GM04503 (cell line): ENCODE measurements at places on chromosomes 13 and 19.
A peak's percentile ranks its signal among the peaks of the same experiment; 100 is the strongest.

GRCh38 chr19:23770672-23771250, 12.1 kb upstream of the ZNF681 start:
- no peak for DNase-seq

GRCh38 chr13:66576381-66576780, 653.8 kb downstream of the PCDH9 start:
- no peak for DNase-seq

GRCh38 chr19:55250262-55251036, 8.4 kb downstream of the PPP6R1 start:
- no peak for DNase-seq

GRCh38 chr13:37747071-37747612, 122.4 kb downstream of the TRPC4 start:
- DNase-seq: peak; percentile 28

GRCh38 chr19:32646556-32646955, 28.4 kb downstream of the ANKRD27 start:
- DNase-seq: no peak

DNA sequence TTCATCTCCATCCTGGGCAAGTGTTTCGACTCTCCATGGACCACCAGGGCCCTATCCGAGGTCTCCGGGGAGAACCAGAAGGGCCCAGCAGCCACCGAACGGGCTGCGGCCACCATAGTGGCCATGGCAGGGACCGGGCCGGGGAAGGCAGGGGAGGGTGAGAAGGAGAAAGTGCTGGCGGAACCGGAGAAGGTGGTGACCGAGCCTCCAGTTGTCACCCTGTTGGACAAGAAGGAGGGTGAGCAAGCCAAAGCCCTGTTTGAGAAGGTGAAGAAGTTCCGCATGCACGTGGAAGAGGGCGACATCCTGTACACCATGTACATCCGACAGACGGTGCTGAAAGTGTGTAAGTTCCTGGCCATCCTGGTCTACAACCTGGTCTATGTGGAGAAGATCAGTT, 4.7 kb upstream of the MAP2K7 start:
- no peak for DNase-seq

- no peak for DNase-seq
These were observed 16.4 kb downstream of the SMIM24 start for GRCh38 chr19:3463714-3464586.

DNA sequence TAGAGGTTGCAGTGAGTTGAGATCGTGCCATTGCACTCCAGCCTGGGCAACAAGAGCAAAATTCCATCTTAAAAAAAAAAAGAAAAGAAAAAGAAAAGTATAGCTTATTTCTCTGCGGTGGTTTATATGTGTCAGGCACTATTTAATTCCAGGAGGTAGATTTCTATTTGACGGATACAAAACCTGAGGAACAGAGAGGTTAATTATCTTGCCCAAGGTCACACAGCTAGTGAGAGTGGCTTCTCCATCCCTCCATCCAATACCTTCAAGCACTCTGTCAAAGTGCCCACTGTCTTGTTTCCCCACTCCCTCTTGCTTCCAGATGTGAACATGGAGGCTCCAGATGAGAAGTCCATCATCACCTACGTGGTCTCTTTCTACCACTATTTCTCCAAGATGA, 34.8 kb downstream of the SPTBN4 start:
- no peak for DNase-seq

- no peak for DNase-seq
These were observed 7.9 kb upstream of the LINGO3 start for GRCh38 chr19:2315818-2316353.

DNA sequence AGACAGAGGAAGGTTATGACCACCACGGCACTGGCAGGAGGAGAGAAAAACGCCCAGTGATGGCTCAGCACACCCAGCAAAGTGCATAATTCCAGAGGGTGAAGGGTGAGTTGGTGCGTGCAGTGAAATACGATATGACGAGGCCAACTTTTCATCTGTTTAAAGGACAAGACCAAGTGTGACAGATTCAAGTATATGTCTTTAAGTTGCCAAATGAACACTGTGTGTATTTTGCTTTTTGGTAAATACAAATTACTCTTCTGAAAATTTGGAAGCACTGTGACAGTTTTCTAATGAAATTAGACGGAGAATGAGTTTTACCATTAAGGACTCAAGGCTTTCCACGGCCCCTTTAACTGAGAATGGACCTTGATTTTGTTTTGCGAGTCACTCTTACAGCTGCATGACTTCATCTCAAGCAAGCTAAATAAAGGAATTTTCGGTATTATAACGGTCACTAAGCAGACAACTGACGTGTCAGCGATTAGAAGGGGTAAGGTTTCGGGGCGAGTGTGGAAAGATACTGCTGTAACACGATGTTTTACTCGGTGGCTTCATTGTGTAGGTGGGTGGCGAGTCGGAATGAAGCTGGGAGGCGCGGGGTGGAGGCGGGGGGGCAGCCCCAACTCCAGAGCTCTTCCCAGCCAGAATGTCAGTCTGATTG, 22.8 kb downstream of the COL4A2 start:
- no peak for DNase-seq

DNA sequence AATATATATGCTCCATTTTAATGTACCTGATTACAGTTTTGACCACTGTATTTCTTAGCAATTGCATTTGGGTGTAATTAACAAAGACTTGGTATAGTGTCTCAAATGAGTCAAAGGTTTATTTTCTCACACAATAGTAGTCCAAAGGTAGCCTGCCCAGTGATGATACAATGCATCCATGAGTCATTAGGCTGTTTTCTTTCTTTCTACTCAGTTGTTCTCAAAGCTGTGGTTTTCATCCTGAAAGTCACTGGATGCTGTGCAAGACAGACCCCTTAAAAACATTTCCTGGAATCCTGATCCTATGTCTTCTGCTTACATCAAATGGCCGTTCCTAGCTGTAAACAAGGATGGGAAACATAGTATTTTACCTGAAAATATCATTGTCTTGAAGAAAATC, 651.2 kb upstream of the MIR17HG start:
- peak; percentile 22 for DNase-seq

- DNase-seq: no peak
These were observed 6.8 kb upstream of the ZNF429 start for GRCh38 chr19:21498651-21499050.

GRCh38 chr19:18271433-18271841, 2.8 kb downstream of the IQCN start:
- DNase-seq: no peak
